NCI-H187 treated with DMSO at 0.1 percent for 48 hours (cell line): ENCODE measurements at places on chromosomes 1 and 21.

GRCh38 chr1:9027307-9027706 is 1.1 kb upstream of the SLC2A7 start:
- no peak for DNase-seq

DNA sequence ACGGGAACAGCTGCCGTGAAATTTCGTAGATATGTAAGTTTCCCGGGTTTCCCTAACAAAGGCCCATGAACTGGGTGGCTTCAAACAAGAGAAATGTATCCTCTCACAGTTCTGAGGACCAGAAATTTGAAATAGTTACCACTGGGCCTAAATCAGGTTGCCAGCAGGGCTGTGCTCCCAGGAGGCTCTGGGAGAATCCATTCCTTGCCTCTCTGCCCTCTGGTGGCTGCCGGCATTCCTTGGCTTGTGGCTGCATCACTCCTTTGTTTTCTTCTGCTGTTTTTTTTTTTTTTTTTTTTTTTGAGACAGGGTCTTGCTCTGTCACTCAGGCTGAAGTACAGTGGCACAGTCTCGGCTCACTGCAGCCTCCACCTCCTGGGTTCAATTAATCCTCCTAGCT is 23.7 kb downstream of the UMODL1 start:
- no peak for DNase-seq

- DNase-seq = no peak
Measured at GRCh38 chr1:34896612-34897011, 32.8 kb downstream of the DLGAP3 start.

DNA sequence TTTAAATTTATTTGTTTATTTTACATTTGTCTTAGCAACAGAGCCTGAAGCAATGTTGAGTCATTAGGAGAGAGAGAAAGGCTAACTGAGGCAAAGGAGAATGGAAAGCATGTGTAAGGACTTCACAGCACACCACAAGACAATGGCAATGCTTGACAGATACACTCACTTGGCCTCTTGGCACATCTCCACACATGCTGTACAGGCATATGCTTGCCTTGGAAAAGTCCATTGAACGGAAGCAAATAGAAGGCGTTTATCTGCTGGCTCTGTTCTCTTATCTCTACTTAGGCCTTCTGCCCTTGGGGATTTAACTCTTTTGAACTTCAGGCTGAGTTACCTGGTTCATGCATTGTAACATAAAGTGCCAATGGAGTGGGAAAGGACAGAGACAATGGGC is 262.2 kb upstream of the POU3F1 start:
- no peak for DNase-seq

DNA sequence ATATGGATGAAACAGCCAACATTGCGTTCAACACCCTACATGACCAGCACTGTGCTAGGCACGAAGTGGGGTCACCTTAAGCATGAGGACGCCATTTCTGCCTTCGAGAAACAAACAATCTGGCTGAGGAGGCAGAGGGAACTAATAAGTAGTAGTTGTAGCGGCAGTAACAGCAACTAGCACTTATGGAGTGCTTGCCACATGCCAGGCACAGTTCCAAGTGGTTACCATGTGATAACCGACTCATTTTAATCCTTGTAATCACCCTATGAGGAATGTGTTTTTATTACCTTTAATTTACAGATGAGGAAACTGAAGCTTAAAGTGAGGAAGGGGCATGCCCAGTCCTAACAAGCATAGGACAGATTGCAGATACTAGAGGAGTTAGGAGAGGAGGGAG is 33.7 kb downstream of the KCND3 start:
- DNase-seq = no peak

DNA sequence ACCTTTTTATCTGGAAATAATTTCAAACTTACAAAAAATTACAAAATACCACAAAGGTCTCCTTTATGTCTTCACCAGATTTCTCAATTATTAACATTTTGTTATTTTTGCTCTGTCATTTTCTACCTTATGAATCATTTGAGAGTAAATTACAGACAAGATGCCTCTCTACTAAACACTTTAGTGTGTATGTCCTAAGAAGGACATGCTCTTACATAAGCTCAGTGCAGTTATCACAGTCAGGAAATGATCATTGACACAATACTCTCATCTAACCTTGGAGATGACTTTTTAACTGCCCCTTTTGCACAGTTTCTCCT is 378.9 kb upstream of the RUNX1 start:
- no peak for DNase-seq

GRCh38 chr1:226682871-226683814 is 55.9 kb downstream of the ITPKB start:
- no peak for DNase-seq

DNA sequence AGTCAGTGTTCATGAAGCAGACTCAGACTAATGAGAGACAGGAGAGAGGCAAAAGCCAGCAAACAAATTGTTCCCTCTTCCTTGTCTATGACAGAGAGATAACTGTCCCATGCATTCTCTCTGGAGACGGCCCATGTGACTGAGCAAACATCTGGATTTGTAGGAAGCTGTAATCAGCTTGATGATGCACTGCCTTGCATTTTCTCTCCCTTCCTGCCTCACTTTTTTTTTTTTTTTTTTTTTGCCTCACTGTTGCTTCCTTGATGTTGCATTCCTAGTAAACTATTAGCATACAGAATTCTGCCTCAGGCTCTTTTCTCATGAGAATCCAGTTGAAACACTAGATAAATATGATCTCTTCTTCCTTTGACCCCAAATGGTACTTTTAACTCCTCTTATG is 134.5 kb downstream of the HHIPL2 start:
- no peak for DNase-seq

GRCh38 chr1:226882187-226882586 is 11.8 kb downstream of the PSEN2 start:
- no peak for DNase-seq

- DNase-seq = no peak
Measured at GRCh38 chr1:232589812-232590743, 39.9 kb downstream of the SIPA1L2 start.

- no peak for DNase-seq
Measured at GRCh38 chr1:35768350-35769187, 1.2 kb downstream of the CLSPN start.

- DNase-seq = no peak
Measured at GRCh38 chr1:79667848-79668696, 661.5 kb upstream of the ADGRL4 start.

GRCh38 chr1:8023287-8023994 is 2.7 kb downstream of the ERRFI1 start:
- no peak for DNase-seq

DNA sequence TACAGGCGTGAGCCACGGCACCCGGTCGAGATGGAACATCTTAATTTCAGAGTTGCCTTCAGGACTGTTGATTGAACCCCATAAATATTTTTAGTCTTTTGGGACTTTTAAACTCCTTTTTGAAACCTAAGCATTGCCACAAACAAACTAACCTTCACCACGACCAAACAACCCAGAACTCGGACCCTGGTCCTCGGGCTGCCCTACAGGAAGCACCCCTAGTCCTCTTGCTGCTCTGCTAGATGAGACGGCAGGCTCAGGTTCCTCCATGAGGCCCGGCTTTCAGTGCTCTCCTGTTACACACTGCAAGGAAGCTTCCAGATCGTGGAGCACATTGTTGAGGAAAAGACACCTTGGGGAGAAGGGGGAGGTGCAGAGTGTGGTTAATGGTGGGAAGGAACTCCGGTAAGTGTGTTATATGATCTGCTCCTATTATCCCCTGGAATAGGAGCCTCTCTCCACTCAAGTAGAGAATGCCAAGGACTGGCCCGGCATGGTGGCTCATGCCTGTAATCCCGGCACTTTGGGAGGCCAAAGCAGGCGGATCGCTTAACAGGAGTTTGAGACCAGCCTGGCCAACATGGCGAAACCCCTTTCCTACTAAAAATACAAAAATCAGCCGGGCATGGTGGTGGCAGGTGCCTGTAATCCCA is 5.7 kb downstream of the EPHX1 start:
- peak; percentile 67 for DNase-seq

DNA sequence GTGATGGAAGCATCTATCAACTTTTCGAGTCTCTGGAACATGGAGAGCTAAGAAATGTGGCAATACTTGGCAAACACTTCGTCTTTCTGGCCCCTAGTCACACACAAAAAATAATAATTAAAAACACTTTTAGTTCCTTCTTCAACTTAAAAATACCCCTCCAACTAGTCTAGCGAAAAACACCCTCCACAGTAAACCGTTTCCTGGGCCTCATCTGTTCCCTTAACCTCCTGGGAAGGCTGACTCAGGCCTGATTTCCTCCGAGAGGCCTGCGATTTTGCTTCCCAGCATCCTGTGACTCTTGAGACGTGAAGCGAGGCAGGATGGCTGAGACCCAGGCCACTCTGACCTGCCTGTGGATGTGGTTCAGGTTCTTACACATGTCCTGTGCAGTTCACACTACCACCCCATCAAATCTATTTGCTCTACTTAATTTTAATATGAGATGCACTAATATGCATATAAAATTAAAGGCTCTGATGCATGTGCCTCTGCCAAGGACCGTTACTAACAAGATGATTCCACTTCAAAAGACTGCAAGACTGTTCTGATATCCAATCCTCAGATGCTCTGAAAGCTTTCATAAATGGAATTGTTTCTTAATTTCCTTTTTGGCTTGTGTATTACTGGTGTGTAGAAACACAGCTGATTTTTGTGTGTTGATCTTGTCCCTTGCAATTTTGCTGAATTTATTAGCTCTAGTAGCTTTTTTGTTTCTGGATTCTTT is 3.5 kb downstream of the NAV1 start:
- DNase-seq = no peak

DNA sequence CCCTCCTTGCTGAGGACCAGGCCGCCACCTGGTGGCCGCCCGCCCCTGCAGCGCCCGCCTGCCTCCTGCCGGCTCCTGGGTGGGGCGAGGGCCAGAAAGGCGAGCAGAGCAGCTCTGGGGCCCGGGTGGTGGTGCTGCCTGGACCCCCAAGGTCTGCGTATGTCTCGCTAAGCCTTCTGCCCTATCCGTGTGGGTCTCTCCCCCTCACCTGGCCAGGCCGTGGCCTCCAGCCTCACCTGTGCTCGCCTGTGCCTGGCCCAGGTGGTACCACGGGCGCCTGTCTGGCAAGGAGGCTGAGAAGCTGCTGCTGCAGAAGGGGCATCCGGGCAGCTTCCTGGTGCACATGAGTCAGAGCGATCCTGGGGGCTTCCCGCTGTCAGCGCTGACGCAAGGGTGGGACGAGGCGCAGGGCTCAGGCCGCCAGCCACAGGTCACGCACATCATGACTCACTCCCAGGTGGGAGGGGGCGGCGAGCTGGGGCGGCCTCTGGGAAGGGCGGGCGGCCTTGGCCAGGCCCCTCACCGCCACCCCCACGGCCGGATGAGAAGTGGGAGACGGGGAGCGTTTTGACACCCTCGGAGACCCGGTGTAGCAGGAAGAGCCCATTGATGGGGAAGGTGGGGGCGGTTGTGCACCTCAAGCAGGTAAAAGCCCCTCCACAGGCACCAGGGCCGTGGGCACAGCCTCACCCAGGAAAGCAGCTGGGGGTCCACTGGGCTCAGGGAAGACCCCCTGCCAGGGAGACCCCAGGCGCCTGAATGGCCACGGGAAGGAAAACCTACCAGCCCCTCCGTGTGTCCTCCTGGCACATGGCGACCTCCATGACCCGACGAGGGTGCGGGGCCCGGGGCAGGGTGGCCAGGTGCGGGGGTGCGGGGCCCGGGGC is 9.9 kb downstream of the RNF223 start:
- no peak for DNase-seq

DNA sequence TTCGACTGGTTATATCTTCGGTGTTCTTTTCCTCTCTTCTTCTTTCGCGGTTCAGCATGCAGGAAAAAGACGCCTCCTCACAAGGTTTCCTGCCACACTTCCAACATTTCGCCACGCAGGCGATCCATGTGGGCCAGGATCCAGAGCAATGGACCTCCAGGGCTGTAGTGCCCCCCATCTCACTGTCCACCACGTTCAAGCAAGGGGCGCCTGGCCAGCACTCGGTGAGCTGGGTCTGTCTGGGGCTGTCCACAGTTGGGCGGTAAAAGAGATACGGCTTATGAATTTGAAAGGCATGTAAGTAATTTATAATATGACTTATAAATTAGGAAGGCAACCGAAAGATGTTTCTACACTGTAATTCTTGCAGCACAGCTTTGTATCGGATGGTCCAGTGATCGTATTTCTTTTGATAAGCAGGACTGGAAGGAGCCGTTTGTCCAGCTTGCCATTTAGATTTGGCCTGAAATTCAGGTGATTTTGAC is 334 bp downstream of the CTH start:
- DNase-seq = no peak

- DNase-seq = no peak
Measured at GRCh38 chr1:102110586-102110985, 113.9 kb upstream of the OLFM3 start.

- DNase-seq = peak; percentile 53
Measured at GRCh38 chr1:48181669-48182367, 40.7 kb upstream of the SLC5A9 start.

- DNase-seq = no peak
Measured at GRCh38 chr21:34706337-34706736, 37.5 kb downstream of the CLIC6 start.

DNA sequence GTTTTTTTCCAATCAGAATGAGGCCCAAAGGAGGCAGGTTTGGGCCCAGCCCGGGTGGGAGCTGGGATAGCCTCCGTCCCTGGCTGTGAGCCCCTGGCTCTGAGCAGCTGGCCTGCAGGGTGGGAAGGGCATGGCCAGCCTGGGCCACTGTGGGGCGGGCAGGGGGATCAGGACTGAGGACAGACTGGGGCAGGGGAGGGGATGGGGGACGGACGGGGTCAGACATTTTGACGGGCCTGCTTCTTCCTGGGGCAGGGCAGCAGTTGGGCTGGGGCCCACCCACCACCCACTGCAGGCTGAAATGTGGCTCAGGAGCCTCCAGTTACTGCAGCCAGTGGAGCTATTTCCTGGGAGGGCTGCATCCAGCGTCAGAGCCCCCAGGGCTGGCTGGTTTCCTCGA is 2.5 kb upstream of the SLC6A9 start:
- DNase-seq = no peak

DNA sequence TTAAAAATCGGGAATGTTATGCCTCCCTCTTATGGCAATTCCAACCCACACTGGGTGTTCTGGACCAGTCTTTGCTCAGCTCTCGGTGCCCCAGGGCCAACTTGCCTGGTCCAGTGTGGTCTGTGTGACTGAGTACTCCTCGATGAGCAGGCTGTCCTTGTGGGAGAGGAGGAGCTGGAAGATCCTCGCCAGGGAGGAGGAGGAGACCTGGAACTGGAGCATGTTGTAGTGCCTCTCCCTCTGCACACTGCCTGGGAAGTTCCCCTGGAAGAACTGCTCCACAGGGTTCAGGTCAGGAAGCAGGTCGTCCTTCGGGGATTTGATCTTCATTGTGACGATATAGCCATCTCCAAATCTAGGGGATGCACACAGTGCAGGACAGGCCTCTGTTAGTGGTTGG is 88.5 kb upstream of the GCLM start:
- no peak for DNase-seq

DNA sequence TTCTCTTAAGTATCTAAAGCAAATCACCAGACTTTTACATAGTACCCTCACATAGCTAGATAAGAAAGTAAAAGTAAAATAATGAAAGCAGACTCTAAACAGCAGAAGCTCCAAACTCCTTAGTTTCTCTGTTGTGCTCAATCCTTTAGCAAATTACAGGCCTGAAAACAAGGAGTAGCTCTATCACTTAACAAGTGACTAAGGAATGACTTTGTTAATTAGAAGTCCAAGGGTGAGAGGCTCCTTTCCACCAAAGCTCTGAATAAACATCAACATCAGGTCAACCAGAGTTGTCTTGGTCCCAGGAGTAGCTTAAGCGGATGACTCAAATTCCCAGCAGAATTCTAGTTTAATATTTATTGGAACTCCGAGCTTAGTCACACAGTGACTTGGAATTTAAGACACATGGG is 5.9 kb downstream of the NRIP1 start:
- no peak for DNase-seq
